ENCODE measurements at places on chromosomes 2 and 18.

GRCh38 chr2:30975156-30975555 is 163.1 kb downstream of the GALNT14 start:
- DNase-seq: no peak

DNA sequence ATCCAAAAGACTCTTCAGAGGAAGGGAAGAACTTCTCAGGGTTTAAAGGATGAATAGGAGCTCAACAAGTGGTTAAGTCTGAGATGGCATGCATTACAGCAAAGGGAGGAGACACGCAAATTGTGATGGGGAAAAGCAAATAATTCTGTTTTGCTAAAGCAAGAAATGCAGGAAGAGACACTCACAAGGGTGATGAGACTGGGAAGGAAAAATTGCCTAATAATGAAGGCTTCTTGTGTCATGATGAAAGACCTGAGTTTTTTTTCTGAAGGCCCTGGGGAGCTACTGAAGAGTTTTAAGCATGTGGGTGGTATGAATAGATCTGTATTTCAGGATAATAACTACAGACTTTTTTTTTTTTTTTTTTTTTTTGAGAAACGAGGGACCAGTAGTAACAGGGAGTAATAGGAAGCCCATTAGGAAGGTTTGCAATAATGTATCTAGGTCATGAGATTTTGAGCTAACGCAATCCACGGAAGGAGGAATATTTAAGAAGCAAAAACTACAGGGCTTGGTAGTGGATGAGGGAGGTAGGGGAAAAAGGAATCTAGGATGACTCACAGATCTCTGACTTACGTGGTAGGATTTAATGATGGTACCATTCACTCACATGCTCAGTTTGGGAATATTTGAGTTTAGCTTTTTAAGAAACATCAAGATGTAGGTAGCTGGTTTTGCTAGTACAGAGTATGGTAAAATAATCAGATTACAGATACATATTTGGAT is 16.0 kb upstream of the SERPINB3 start:
- DNase-seq: no peak

DNA sequence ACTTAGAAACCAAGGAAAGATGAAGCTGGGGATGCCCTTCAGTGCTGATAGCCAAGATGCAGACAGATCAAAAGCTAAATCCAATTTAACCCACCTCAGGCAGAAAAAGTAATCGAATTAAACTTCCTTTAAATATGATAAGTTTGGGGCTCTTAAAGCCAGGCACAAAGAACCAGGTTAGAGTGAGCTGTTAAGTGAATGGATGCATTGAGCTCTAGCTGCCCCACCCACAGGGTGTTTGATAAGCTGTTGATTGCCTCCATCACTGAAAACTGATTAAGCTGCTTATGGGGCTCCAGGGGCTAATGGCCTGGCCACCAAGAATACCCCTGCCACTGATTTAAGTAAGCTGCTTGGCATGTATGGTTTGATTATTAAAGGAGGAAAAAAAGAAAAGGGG is 119.8 kb downstream of the PLEKHM3 start:
- no peak for DNase-seq

DNA sequence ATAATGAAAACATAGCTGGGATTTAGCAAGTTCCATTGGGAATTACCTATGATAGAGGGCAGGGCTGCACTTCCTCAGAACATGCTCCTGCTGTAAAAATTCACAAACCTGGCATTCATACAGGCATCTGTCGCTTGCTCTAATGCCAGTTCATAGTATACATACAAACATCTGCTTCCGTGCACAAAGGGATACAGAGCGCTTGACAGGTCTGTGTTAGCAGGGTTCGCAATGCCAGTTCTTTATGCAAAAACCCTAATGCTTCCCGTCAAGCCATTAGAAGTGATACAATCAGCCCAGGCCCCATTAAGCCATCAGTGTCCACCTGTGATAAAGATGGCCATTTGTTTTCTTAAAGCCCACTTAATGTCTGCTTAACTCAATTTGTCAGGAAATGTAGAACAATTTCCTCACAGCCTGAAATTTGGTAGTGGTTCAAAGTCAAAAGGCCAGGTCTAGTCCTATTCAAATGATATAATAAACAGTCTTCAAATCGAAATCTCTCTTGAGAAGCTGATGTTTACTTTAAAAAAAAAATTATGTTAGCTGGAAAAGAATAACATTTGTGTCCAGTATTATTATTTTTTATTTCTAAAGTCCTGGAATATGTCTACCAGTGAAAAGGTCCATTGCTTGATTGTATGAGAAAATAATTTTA is 556.3 kb downstream of the ARHGAP15 start:
- DNase-seq: no peak

- no peak for DNase-seq
Observed at GRCh38 chr18:68435581-68435980, 279.3 kb downstream of the TMX3 start.

- no peak for DNase-seq
Observed at GRCh38 chr2:208092093-208092832, 32.1 kb downstream of the CRYGD start.

DNA sequence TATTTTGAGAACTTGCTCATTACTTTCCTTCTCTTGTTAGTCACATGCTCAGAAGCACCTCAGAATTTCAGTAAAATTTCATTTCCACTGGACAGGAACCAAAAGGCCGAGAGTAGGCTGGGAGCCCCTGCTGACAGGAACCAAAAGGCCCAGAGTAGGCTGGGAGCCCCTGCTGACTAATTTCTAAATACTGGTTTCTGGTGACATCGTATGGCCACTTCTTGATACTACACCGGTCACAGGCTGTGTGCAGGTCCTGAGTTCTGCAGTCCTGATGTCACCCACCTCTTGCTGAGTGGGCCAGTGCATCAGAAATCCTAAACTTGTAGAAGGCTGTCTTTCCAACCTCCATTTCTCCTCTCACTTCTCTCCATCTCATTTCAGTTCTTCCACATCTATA is 17.7 kb upstream of the EN1 start:
- DNase-seq: peak; percentile 39

GRCh38 chr2:128646091-128646490 is 327.4 kb upstream of the HS6ST1 start:
- DNase-seq: no peak

DNA sequence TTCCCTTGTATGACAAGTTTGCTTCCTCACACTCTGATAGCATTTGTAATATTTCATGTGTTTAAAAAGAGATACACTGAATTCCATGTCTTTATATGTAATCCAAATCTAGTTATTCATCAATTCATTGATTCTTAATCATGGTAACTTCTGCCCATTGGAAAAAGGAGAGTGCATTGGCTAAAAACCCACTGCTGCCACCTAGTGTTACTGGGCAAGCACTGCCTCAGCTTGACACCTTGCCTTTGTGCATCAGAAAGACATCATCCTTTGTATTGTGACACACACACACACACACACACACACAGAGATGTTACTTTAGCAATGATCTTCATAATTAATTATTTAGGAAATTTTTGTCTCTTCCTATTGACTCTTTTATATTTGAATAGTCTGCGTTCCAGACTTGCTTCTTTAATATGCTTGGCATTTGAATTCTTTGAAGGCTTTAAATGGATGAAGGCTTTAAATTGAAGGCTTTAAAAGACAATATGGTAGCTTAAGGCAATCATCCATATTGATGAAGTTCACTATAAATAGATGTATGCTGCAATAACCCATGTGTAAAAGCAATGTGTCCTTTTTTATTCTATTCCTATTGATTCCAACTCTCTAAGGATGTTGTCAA is 414.2 kb upstream of the CHST9 start:
- peak; percentile 57 for DNase-seq

- DNase-seq: no peak
Observed at GRCh38 chr2:13758412-13758811, 874.1 kb upstream of the LRATD1 start.

GRCh38 chr2:66577321-66578053 is 142.6 kb downstream of the MEIS1 start:
- no peak for DNase-seq

DNA sequence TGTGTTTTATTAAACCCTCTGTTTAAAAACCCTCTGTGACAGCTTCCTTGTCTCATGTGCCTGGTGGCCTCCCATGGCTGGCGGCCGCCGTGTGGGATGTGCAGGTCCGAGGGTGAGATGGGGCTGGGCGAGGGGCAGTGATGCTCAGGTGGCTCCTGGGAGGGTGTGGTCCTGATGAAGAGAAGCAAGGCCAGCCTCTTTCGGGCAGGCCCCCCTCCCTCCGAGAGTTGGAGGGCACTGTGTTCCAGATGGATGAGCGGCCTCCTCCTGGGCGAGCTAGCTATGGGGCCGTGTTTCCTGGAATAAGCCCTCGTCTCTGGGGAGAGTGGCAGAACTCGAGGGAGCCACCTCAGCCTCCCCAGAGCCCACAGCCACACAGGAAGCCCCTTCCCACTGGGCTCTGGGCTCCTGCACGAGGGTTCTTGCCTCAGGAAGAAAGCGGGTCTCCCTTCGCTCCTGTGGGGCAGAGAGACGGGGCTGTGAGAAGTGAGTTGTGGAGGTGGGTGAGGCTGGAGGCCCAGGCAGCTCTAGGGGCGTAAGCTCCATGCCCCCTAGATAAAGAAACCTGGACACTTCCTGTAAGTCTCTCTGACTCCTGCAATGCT is 72.1 kb downstream of the ASB1 start:
- DNase-seq: no peak

DNA sequence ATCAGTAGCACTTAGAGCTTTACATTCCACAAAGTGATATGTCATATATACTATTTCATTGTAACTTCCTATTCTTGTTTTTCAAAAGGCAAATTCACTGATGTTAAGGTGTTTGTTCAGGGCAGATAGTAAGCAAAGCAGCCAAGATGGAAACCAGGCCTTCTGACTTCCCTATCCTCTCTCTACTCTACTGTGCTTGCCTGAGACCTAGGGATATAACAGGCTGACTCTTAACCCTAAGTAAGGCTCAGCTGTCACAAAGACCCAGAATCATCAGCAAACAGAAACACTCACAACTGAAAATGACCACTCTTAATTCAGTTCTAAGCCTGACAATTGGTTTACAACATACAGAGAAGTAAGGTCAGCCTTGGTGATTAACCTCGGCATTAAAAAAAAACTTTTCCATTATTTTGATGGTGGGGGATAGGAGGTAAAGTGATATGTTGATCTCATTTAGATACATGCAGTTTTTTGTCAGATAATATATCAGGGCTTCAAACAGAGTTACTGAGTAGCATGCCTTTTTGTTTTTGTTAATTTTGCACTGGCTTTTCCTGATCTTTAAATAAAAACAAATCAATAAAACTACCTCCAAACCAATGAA is 95.4 kb upstream of the CHRNA1 start:
- DNase-seq: no peak

GRCh38 chr2:41736105-41736567 is 311.7 kb upstream of the PKDCC start:
- no peak for DNase-seq

- DNase-seq: peak; percentile 12
Observed at GRCh38 chr2:63589148-63589958, 590 bp downstream of the MDH1 start.

DNA sequence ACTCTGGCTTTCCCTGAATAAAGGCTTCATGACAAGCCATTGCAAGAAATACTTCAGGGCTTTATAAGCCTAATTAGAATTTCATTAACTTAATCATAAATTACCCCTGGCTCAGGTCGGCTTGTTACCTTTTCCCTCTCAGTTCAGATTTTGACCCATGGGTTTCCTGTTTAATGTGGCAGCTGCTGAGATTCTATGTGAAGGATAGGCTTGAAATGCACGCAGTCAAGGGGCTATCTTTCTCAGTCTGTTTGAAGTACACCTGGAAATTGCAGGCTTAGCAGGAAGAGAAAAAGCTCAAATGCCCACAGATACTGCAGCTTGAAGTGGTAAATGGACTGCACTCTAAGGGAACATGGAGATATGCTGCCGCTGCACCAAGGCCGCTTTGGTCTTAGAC is 49.4 kb downstream of the CAVIN2 start:
- no peak for DNase-seq

- DNase-seq: peak; percentile 61
Observed at GRCh38 chr2:85865539-85866164, 23.1 kb downstream of the ST3GAL5 start.

DNA sequence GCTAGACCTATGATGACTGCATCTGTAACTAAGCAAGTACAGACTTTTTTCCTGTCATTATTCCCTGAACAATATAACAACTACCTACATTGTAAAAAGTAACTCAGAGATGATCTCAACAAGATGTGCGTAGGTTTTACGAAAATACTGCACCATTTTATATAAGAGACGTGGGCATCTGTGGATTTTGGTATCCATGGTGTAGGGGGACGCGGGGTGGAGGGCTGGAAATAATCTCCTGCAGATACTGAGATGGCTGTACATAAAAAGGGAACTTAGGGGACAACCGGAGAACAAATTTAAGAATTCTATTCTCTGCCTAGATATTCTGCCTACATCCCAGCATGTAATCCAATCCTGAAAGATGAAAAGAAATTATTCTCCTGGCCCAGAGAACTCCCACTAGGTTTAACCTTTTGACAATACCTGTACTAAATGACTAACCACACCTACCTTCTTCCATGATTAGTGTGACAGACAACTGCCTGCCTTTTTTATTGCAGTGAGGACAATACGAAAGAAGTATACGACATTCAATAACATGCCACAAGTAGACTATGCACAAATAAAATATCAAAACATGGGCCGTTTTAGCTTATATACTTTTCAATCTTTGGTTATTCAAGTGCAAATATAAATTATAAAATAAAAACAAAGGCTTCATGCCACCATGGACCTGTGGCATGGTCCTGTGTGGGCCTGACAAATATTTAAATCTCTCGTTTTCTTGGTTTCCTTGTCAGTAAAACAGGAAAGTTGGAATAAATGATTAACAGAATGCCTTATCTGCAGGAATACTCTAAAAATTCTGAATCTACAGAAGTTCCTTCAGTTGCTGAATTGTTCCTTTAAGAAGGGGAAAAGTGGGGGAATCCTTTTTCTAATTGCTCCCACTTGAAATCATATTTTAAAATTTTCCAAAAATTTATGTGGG is 46.3 kb downstream of the RTN4 start:
- no peak for DNase-seq

DNA sequence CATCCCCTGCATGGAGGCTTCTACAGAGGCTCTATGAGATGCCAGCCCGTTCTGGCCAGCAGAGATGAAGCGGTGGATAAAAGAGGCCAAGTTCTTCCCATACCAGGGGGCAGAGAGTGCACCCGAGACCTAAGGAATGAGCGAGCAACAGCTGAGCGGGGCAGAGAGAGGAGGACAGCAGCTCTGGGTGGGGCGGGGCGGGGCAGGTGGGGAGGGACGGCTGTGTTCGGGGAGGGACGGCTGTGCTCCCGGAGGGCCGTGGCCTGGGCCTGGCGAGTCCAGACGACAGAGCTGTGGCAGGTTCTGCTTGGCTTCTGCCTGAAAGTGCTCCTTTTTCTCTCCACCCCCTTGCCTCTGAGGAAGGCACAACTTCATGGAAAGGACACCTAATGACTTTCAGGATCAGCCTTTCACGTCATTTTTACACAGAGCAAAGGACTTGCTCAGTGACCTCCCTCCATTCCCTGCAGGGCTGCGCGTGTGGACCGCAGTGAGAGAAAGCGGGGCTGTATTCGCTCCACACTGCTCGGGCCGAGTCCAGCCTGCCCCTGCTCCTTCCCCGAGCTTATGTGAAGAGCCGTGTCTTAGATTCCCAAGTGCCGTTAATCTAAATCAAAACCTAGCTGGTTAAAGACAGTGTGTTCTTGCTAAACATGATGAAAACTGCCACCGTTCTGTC is 232.9 kb downstream of the HDAC4 start:
- DNase-seq: no peak

Measured in activated CD4-positive, alpha-beta T cell treated with anti-CD3 and anti-CD28 coated beads for 36 hours (primary cell).